ENCODE measurements at places on chromosomes 3 and 15.

DNA sequence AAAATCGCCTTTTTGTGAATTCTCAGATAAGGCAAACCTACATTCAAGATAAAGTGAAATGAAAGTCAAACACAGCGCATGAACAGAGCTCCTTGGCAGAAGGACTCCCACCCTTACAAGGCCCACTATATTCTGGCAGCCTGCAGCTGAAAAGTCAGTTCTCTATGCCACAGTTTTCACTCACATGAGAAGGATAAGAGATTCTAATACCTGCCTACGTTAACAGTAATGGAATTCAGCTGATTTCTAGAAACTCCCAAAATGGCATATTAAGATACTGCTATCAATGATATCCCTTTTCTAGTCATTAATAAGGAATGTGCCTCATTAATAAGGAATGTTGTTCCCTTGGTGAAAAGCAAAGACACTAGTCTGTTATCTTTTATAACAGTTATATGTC is 27.0 kb downstream of the SLC30A4 start:
- no peak for DNase-seq

DNA sequence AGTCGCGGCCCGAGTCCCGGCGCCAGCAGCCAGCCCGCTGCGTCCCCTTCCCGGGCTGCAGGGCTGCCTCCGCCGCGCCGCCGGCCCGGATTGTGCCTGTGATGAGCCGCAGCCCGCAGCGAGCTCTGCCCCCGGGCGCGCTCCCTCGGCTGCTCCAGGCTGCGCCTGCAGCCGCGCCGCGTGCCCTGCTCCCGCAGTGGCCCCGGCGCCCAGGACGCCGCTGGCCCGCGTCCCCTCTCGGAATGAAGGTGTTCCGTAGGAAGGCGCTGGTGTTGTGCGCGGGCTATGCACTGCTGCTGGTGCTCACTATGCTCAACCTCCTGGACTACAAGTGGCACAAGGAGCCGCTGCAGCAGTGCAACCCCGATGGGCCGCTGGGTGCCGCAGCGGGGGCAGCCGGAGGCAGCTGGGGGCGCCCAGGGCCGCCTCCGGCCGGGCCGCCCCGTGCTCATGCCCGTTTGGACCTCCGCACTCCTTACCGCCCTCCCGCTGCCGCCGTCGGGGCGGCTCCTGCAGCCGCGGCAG is 1.2 kb downstream of the CHST2 start:
- peak; percentile 78 for DNase-seq

DNA sequence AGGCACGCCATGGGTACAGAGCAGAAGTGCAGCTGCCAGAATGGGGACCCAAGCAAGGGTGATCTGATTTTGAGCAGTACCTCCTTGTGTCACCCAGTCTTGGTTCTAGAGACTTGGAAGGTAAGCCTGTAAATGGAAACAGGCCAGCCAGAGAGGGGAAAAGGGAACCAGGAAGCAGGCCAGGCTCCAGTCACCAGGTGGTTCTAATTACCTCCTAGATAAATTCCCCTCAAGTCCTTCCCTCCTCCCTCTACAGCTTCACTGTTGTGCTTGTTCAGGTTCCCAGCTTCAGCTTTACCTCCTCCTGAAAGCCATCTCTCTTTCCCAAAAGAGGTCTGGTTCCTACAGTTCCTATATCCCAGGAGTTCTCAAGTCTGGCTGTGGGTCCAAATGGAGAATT is 58.8 kb upstream of the SLC7A14 start:
- DNase-seq: no peak

GRCh38 chr3:106263011-106263410 is 394.2 kb upstream of the CBLB start:
- no peak for DNase-seq

GRCh38 chr15:47736143-47736786 is 19.0 kb downstream of the SEMA6D start:
- no peak for DNase-seq

DNA sequence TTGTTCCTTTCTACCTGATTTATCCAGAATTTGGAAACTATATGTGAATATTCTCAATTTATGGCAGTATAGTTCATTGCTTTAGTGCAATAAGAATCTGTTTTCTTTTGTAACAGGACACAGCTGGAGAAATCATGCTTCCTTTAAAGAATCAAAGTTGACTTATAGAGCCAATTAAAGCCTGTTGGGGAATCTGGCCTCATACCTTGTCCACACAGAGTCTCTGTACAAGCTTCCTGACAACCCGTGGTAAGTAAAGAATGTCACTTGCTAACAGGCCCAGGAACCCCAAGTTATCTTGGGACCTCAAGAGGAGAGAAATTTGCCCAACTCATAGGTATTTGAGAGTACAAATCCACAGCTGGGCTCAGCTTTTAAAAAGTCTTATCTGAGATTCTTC is 10.2 kb downstream of the ZNF445 start:
- DNase-seq: no peak

GRCh38 chr15:77988347-77989295 is 88.9 kb downstream of the TBC1D2B start:
- no peak for DNase-seq

- DNase-seq: no peak
Observed at GRCh38 chr15:47293466-47294162, 423.7 kb upstream of the SEMA6D start.

GRCh38 chr3:156233876-156234275 is 113.5 kb downstream of the KCNAB1 start:
- DNase-seq: no peak

DNA sequence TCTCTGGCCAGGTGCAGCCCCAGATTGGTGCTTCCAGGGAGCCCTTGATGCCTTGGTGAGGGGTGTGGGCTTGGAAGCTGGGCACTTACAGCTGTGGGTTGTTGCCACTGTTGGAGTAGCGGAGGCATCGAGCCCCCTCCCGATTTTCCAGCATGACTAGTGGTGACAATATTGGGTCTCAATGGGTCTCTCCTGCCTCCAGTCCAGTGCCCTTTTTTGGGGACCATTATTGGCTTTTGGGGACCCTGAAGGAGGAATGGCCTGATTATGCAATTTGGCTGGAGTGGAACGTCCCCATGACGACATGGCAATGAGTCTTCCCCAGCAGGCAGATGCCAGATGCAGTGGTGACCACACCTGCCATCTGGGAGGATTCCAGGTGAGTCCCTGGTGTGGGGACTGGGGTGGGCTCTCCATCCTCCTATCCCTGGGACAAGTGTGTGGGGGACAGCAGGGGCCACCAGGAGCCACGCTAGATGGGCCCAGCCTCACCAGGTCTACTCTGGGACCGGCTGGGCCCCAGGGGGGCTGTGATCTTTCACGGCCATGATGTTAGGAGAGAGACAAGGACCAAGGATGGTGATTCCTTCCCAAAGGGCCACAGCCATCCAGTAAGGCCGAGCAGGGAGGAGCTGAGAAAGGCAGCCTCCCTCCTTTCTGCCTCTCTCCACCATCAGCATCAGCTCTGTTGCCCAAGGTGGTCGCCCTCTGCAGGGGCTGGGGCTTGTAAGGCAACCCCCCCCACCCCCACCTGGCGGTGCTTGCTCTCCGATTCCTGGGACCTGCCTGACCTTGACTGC is 196.8 kb downstream of the GOLGA6L6 start:
- DNase-seq: no peak

DNA sequence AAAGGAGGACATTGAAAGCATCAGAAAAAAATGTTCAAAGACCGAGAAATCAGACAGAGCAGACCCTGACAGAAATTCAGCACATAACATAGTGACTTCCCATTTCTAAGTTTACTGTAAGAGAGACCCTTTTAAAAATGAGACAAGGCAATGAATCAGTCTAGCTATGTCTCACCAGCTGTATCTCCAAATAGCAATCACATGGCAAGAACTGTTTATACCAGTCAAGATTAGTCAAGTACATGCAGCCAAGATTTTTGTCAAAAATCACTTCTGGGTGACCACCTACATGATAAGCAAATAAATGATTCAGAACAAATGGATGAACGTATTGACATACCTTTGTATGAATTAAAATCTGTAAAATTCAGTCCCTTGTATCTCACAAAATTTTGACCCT is 138.0 kb downstream of the DTWD1 start:
- no peak for DNase-seq

- no peak for DNase-seq
Observed at GRCh38 chr3:147397875-147398812, 8.2 kb downstream of the ZIC4 start.

- DNase-seq: no peak
Observed at GRCh38 chr3:119481079-119481478, 12.3 kb downstream of the POGLUT1 start.

DNA sequence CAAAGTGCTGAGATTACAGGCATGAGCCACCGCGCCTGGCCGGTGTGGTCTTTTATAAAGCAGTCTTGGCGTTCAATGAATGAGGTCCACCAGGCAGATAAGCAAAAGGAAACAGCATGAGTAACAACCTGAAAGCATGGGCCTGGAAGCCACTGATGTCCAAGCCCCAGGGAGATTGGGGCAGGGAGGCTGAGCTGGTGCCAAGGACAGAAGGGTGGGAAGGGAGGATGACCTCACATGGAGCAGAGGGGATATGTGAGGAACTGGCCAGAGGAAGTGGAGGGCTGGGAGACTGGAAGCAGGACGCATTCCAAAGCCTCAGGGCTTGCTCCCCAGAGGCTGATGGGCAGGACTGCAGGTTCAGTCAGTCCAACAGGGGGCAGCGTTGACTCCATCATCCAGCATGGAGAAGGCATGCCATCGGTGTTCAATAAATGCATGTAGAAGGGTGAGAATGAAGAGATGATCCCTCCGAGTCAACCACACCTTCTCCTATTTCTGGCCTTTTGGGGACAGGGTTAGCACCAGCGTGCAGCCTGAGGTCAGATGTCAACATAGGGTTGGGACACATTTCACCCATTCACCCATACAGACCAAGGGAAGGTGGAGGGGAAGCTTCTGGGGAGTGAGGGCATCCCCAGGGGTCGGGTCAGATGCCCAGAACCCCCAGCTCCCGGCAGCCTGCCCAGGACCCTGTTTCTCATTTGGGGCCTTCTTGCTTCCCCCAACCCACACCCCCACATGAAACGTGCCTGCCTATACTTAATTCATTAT is 14.8 kb downstream of the MYL3 start:
- DNase-seq: peak; percentile 39

DNA sequence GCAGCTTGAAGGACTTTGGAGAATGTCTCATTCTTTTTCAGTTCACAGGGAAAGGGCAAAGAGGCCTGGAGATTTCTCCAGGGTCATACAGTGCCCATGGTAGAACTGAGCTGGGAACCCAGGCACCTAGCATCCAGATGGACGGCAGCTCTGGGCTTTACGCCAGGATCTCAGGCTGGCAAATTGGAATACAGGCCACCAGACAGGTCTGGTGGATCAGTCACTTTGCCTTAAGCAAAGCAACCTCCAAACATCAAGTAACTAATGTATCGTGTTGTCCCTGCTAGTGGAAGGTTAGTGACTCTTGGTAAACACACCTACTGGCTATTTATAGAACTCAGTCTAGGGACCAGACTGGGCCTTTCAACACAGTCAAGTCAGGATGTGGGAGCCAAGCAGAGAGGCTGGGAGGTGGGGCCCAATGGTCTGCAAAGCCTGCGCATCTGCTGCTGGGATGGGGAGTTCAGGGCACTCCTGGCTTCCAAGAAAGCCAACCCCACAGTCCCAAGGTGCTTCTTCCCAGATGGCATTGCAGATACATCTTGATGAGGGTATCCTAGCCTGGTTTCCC is 30.2 kb downstream of the RPLP1 start:
- DNase-seq: no peak

- no peak for DNase-seq
Observed at GRCh38 chr3:86427343-86427742, 563.6 kb downstream of the VGLL3 start.

DNA sequence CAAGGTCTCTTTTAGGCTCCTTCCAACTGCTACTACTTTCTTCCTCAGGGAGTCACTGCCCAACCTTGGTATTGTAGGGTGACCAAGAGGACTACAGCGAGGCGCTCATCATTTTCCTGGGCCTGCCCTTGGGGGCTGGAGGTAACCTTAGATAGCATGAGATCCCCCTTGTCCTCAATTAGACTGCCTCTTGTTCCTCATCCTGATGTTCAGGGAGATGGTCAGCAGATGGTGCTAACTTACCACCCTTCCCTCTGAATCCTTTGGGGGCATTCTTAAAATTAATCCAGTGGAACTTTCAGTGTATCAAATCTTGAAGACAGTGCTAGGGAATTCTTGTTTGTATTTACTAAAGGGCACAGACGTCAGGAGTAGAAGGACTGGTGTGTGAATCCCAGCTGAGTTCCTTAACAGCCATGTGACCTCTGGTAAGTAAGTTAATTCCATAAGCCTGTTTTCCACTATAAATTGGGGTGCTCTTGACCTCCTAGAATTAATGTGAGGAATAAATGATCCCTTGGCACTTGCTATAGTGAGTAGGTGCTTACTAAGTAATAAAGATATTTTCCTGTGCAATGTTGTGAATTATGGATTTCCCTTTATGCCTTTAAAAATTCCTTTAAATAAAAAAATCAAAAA is 4.1 kb upstream of the CLPX start:
- peak; percentile 55 for DNase-seq
